ENCODE measurements at places on chromosomes 12 and 14.

GRCh38 chr14:50103558-50103957 is 12.8 kb downstream of the VCPKMT start:
- DNase-seq: no peak

GRCh38 chr14:30034152-30034551 is 106.5 kb upstream of the PRKD1 start:
- no peak for DNase-seq

GRCh38 chr12:127398016-127398710 is 868.8 kb upstream of the TMEM132C start:
- no peak for DNase-seq

DNA sequence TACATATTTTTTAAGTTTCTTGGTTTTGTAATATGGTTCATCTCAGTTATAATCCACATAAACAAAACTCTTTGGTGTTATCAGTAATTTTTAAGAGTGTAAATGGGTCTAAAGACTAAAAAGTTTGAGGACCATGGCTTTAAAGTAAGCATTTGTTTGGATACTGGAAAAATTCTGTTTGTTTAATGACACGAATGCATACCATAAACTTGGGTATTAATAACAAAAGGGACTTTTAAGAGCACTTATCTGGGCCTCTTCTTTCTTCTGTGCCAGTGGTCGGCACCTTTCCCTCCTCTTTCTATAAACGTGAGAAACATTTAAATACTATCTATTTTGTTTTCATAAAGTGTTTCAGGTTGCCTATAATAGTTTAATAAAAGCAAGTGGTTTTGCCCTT is 47.4 kb downstream of the SAMD4A start:
- DNase-seq: no peak

GRCh38 chr12:76142305-76142704 is 57.8 kb upstream of the NAP1L1 start:
- no peak for DNase-seq
